Ovary (tissue), 10 donors: ENCODE measurements at places on chromosomes 16 and 17. TPM values are rescaled to one million over a fixed set of nuclear protein-coding genes. Genes with fewer than 3 reads are reported as not detected.

- no peaks in the 10 kb centered on the region for H3K36me3 ChIP-seq
- no peaks in the 10 kb centered on the region for H3K4me1 ChIP-seq
- no peak overlapping the region for H3K4me3 ChIP-seq
- no peaks in the 10 kb centered on the region for H3K27me3 ChIP-seq
- no peak for DNase-seq
Measured at GRCh38 chr17:80615376-80615775, 70.7 kb downstream of the RPTOR start.

DNA sequence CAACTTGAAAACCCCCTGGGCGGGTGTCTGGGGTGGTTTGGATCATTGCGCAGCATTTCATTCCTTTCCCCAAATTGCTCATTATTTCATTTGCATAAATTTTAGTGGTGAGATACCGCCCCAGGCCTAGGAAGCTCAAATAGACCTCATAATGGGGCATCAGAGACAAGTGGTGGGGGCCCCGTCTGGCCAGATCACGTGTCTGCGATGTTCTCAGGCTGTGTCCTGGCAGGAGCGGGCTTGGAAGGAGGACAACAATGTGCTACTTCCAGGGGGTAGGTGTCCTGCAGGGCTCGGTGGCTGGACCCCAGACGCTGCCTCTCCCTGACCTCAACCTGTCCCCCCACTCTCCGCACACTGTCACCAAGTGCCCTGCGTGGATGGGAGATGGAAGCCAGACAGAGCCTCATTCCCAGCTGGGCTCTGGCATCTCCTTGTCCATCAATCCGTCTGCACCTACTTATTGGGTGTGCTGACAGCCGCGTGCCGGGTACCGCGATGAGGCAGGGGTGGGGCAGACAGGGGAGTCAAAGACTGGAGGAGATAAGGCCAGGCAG is 116.9 kb downstream of the NTN1 start:
- no peaks in the 10 kb centered on the region for H3K27me3 ChIP-seq
- no peaks in the 10 kb centered on the region for H3K36me3 ChIP-seq
- H3K4me3 ChIP-seq = no peak overlapping the region
- no peak for DNase-seq
- H3K4me1 ChIP-seq = no peaks in the 10 kb centered on the region
- no peak overlapping the region for H3K27ac ChIP-seq

DNA sequence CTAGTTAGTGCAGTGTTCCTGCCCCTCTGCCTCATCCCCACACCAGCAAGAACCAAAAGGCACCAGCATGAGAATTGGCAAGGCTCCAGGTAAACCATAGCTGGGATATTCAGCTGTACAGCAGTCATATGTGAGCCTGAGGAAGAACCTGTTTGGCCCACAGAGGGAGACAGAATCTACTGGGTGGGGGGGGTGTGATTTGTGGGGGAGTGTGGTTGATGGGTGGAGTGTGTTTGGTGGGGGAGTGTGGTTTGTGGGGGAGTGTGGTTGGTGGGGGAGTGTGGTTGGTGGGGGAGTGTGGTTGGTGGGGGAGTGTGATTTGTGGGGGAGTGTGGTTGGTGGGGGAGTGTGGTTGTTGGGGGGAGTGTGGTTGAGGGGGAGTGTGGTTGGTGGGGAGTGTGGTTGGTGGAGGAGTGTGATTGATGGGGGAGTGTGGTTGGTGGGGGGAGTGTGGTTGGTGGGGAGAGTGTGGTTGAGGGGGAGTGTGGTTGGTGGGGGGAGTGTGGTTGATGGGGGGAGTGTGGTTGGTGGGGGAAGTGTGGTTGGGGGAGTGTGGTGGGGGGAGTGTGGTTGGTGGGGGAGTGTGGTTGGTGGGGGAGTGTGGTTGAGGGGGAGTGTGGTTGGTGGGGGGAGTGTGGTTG is 19.5 kb downstream of the MINK1 start:
- no peak overlapping the region for H3K4me3 ChIP-seq
- no peak overlapping the region for H3K27ac ChIP-seq
- no peaks in the 10 kb centered on the region for H3K27me3 ChIP-seq
- H3K4me1 ChIP-seq = peaks cover 19% of the 10 kb centered on the region
- H3K36me3 ChIP-seq = no peaks in the 10 kb centered on the region
- DNase-seq = no peak

PIRT gene
- total RNA-seq = not detected

NPIPA3 gene
- 4.8 TPM for total RNA-seq

TP53TG3C gene
- total RNA-seq = not detected

ANKRD40CL gene
- not detected for total RNA-seq
